Astrocyte (in vitro differentiated cells and primary cell): ENCODE measurements at places on chromosomes 16 and 17. TPM values are rescaled to one million over a fixed set of nuclear protein-coding genes. Genes with fewer than 3 reads are reported as not detected.

DNA sequence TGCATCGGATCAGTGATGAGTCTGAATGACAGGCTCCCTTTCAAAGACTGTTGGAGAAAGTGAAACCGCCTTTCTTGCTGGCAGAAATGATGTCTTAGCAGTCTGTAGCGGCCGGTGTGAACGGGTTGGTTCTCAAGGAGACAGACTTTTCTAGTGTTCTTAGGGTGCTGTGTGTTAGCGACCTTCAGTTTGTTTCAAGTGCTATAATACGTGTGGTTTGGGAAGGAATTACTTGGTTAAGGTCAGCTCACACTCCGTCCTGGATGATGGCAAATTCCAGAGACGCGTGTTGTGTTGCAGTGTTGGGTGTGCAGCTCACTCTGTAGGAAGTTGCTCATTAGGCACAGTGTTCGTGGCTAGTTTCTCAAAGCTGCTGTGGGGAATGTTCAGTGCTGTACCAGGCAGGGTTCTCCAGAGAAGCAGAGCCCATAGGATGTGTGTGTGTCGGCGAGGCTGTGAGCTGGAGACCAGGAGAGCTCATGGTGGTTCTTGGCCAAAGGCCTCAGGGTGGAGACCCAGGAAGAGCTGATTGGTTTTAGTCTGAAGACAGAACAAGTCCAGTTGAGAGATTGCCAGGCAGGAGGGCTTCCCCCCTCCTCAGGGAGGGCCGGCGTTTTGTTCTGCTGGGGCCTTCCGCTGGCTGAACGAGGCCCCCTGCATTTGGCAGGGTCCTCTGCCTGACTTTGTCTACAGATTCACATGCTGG is 37.6 kb downstream of the ZNF750 start:
- H3K27ac ChIP-seq = no peak overlapping the region
- DNase-seq = peak; percentile 60
- H3K4me1 ChIP-seq = no peaks in the 10 kb centered on the region
- no peaks in the 10 kb centered on the region for H3K36me3 ChIP-seq
- H3K27me3 ChIP-seq = no peaks in the 10 kb centered on the region

TBCD gene
- 31.8 and 35.6 TPM in 2 replicates for total RNA-seq

GRCh38 chr17:42422412-42422957 is 571 bp downstream of the CAVIN1 start:
- H3K27ac ChIP-seq = peak overlapping the region; percentile 91
- peaks cover 21% of the 10 kb centered on the region for H3K4me1 ChIP-seq
- no peaks in the 10 kb centered on the region for H3K36me3 ChIP-seq
- DNase-seq = no peak
- no peaks in the 10 kb centered on the region for H3K27me3 ChIP-seq

GRCh38 chr17:42279776-42280630 is 3.8 kb upstream of the STAT5B start:
- no peak overlapping the region for H3K27ac ChIP-seq
- no peaks in the 10 kb centered on the region for H3K36me3 ChIP-seq
- peaks cover 10% of the 10 kb centered on the region for H3K4me1 ChIP-seq
- no peaks in the 10 kb centered on the region for H3K27me3 ChIP-seq
- H3K4me3 ChIP-seq = no peak overlapping the region

DNA sequence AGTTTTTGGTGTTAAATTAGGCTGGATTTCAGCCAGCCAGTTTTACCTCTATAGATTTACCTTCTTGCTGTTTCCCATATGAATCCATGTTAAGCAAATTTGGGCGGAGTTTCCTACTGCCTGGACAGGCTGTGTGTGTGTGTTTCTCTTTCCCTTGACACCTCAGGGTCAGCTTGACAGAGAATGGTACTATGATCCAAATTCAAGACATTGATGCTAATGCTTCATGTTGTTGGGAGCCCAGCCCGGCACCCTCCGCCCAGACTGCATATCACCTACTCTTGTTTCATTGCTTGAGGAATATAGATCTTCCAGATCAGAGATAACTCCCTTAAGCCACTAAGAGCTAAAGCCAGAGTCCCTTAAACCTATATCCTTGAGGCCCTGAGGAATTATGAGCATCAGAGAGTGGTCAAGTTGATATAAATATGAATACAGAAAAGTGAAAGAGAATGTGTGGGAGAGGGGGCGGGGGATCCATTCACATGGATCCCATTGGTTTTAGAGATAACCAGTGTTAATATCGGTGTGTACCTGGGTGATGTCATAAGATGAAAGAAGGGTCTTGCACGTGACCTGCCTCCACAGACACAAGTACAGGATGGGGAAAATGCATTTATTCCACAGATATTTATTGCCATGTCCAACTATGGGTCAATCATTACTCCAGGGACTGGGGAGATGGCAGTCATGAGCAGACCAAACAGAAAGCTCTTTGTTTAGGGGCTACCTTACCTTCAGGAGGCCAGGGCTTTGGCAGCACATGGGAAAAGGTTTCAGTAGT is 69.7 kb downstream of the WIPI1 start:
- DNase-seq = no peak
- H3K27me3 ChIP-seq = no peaks in the 10 kb centered on the region
- H3K36me3 ChIP-seq = no peaks in the 10 kb centered on the region
- H3K27ac ChIP-seq = no peak overlapping the region

GRCh38 chr17:36183001-36183971 is 6.8 kb upstream of the TBC1D3B start:
- H3K4me1 ChIP-seq = peaks cover 11% of the 10 kb centered on the region
- peak; percentile 66 for DNase-seq
- no peak overlapping the region for H3K27ac ChIP-seq

DNA sequence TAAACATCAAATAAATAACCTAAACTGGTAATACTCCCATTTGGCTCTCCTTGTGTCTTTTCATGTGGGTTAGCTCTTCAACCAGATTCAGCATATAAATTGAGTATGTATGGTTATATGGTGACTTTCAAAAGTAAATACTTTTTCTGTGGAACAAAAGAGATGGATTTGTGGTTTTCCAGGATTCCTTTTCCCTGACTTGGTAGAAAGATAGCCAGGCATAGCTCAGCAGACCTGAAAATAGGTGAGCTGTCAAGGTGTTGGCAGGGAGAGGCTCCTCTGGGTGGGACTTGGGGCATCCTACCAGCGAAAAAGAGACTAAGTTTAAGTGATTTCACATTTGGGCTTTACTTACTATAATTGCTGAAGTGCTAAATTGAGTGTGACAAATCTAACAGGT is 80.3 kb downstream of the FTO start:
- no peak overlapping the region for H3K4me3 ChIP-seq
- no peaks in the 10 kb centered on the region for H3K27me3 ChIP-seq
- H3K36me3 ChIP-seq = no peaks in the 10 kb centered on the region
- peak; percentile 67 for DNase-seq
- no peak overlapping the region for H3K27ac ChIP-seq

HSD17B2 gene
- 0.20 TPM in 1 of 2 replicates, not detected in the other for total RNA-seq
